ENCODE measurements at places on chromosomes 7 and 10.

DNA sequence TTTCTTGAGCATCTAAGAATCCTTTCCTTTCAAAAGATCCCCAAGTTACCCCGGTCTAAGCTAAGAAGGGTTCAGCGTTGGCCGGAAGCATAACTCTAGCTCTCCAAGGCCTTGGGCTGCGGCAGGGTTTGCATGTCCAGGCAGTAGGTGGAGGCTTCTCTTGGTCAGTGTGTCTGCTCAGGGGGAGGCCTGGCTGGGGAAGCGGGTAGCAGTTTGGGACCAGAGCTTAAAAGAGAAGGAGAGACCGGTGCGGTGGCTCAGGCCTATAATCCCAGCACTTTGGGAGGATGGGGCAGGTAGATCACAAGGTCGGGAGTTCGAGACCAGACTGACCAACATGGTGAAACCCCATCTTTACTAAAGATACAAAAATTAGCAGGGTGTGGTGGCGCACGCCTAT is 226.3 kb downstream of the MGMT start:
- DNase-seq = no peak

- no peak for DNase-seq
Measured at GRCh38 chr7:66423729-66424128, 205.0 kb upstream of the KCTD7 start.

GRCh38 chr7:31002256-31002655 is 38.5 kb downstream of the GHRHR start:
- no peak for DNase-seq

- DNase-seq = no peak
Measured at GRCh38 chr7:149291036-149291780, 29.2 kb downstream of the ZNF783 start.

DNA sequence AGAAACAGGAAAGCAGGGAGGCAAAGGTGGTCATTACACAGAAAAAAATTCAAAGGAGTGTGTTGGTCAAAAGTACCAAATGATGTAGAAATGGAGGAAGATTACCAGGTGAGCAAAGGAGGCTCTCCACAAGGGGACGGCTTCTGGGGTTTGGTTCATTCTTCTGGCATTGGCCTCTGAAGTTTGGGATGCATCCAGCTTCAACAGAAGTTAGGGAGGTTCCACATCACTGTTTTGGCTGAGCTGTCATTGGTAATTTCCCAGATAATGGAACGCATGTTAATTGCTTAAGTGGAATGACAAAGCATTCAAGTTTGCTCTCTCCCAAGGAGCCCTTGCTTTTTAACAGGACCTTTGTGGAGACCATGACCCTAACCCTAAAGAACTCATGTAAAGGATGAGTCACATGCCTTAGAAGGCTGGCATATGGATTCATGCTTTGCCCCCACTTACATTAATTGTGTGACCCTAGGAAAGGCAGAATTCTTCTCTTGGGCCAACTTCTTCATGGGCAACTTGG is 398.6 kb downstream of the GPAM start:
- no peak for DNase-seq

GRCh38 chr7:48497521-48497920 is 326.3 kb downstream of the ABCA13 start:
- no peak for DNase-seq

GRCh38 chr10:51162002-51162401 is 87.7 kb downstream of the PRKG1 start:
- DNase-seq = no peak

GRCh38 chr10:118505363-118505762 is 90.1 kb downstream of the PRLHR start:
- no peak for DNase-seq

DNA sequence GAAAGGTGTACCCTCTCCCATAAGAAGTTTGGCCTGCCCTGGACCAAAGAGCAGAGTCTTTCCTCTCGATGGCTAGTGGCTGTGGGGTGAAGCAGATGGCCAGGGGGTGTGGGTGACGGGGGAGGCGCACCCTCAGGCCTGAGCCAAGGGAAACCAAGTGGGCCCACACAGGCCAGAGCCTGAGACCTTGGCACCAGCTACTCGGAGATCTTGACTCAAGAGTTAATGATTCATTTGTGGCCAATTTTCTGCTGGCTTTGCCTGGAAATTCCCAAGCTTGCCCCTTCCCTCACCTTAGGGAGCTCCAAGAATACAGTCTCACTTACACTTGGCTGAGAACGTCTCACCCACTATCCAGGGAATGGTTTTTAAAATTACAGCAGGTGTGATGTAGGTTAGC is 42.7 kb downstream of the ZMIZ1 start:
- no peak for DNase-seq

- no peak for DNase-seq
Measured at GRCh38 chr10:112584276-112584675, 137.3 kb downstream of the VTI1A start.
